Stimulated activated CD4-positive, alpha-beta T cell treated with anti-CD3 and anti-CD28 coated beads, Interleukin-1b, Interleukin-23, amount 100 ng/mL, for 48 hours (primary cell): ENCODE measurements at places on chromosomes 2 and 18.

GRCh38 chr2:108988796-108989713 is at the start of gene EDAR:
Gene EDAR, minus strand, starts transcription at chr2:108989220. Its CDS starts 58,206 bp downstream, at chr2:108931014.
- DNase-seq, result peak; percentile 43

DNA sequence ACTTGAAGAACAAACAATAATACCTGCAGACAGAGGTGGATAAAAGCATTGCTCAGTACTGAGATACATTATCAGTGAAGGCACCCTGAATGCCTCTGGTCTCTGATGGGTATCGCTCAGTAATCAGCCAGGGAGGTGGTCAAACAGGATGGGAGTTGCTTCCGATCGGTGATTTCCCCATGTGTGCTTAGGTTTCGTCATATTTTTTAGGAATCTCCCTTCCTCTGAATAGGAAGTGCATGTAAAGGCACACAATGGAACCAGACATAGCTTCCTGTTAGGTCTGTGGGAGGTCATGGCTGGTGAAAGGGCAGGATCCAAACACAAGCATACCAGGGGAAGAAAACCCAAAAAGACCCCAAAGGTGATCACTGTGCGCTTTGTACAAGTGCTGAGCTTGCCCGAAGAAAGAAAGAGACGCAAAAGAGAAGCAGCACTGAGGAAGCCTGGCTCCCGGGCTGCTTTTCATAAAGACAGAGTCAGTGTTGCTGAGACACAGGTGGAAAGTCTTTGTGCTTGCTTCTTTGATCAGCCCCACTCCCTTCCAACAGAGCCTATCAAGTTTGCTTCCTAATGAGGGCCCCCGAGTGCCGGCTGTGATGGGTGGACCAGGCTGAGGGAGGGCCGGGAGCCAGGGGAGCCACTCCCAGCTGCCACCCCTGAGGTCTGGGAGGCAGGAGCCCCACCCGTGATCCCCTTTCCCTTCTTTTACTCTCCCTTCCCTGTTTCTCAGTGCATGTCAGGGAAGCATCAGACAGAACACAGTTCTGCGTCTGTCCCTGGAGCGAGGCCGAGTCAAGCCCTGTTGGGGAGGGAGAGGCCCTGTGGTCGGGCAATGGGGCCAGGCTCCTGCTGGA is 138.2 kb downstream of the SH3RF3 start:
- DNase-seq, result no peak

GRCh38 chr18:28152354-28152753 is 24.6 kb downstream of the CDH2 start:
- no peak for DNase-seq

DNA sequence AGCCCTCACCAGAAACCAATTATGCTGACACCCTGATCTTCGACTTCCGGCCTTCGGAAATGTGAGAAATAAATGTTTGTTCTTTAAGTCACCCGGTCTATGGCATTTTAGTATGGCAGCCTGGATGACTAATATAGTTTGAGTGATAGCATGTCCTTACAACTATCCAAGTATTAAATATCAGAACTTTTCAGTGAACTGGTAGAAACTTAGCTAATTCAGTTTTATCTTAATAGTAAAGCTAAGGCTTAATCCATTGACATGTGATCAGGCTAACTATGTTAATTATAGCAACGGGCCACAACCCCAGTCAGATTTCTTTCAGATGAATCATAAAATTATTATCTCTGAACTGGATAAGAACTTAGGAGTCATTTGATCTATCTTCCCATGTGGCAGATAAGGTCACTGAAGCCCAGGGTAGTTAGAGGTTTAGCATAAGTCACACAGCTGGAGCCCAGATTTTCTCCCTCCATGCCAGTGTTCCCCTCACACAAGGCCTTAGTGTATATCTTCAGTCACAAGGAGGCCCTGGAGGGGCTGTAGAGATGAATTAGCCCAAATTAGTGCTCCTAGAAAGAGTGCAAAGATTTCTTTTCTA is 40.7 kb upstream of the UPP2 start:
- no peak for DNase-seq

GRCh38 chr18:2857491-2858131 is 10.8 kb downstream of the EMILIN2 start:
- no peak for DNase-seq

- DNase-seq, result no peak
Measured at GRCh38 chr18:35581898-35582641, 530 bp downstream of the GALNT1 start.

DNA sequence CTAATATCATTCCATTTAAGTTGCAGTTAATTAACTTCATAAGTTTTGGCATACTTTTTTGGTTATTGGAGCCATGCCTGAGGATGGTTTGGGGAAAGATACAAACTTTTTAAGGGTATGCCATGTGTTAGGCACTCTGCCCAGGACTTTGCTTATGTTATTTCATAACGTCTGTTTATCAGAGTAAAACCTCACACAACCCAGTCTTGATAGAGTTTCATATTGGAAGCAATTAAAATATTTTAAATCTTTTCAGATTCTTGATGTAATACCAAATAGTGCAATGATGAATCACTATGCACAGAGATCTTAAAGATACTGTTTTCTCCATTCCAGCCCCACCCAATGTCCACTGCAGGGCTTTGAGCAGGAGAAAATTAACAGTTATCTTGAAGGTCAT is 529.1 kb upstream of the HNMT start:
- no peak for DNase-seq

DNA sequence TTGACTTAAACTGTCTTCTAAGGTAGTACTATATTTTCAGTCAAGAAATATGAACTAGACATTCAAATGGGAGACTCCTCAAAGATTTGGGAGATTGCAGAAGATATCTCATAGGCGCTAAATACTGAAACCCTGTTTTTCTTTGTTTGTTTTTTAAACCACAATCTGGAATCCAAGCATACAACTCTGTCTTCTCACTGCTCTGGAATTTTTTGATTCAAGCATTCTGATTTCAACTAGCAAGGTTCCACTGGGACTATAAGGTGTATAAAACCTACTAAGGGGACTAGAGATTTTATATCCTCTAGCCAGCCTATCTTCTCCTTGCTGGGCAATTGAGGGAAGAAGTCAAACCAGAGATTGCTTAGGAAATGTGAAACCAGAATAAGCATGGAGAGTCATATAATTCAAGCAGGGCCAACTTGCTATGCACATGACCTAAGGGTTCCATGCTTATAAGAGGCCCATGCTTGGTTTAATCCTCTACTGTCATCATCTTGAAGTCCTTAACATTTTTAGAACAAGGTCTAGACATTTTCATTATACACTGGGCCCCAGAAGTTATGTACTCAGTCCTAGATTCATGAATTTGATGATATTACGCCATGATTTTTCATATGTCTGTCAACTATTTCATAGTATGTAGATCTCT is 405.5 kb downstream of the PARD3B start:
- no peak for DNase-seq

- no peak for DNase-seq
Measured at GRCh38 chr18:55252901-55253300, 293.6 kb upstream of the CCDC68 start.

- DNase-seq, result peak; percentile 19
Measured at GRCh38 chr18:63292831-63293683, 26.5 kb downstream of the BCL2 start.

GRCh38 chr2:121479882-121480522 is 50.7 kb upstream of the RNU4ATAC start:
- DNase-seq, result no peak

GRCh38 chr18:77654302-77654701 is 404.7 kb downstream of the GALR1 start:
- DNase-seq, result no peak

DNA sequence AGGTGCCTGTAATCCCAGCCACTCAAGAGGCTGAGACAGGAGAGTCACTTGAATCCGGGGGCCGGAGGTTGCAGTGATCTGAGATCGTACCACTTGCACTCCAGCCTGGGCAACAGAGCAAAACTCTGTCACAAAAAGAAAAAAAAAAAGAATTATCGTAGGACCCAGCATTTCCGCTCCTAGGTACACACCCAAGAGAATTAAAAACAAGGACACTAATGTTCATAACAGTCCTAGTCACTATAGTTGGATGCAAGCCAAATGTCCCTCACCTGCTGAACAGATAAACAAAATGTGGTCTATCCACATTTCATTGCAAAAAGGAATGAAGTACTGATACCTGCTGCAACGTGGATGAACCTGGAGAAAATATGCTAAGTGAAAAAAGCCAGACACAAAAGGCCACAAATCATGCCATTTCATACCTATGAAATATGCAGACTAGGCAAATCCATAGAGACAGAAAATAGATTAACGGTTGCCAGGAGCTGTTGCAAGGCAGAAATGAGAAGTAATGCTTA is 21.2 kb downstream of the ADRA2B start:
- DNase-seq, result no peak

DNA sequence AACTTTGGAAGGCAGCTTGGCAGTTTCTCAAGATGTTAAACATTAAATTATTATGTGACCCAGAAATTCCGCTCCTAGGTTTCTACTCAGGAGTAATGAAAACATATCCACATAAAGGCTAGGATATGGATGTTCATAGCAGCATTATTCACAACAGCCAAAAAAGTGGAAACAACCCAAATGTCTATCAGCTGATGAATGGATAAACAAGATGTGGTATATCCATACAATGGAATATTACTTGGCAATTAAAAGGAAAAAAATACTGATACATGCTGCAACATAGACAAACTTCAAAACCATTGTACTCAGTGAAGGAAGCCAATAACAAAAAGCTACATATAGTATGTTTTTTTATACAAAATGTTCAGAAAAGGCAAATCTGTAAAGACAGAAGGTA is 12.4 kb upstream of the FAM228A start:
- DNase-seq, result no peak

DNA sequence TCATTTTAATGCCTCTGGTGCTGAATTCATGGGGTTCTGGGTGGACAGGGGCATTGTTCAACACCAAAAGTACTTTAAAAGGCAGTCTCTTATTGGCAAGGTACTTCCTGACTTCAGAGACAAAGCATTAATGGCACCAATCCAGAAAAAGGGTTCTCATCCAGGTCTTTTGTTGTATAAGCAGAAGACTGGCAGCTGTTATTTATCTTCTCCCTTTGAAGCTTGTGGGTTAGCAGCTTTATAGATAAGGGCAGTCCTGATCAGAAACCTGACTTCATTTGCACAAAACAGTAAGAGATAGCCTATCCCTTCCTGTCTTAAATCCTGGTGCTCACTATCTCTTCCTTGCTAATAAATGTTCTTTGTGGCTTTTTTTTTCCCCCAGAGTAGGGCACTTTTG is 68.8 kb downstream of the VPS54 start:
- DNase-seq, result no peak

GRCh38 chr2:140770645-140771044 is 1360.2 kb downstream of the LRP1B start:
- no peak for DNase-seq

- DNase-seq, result no peak
Measured at GRCh38 chr2:119836455-119837142, 76.9 kb downstream of the PTPN4 start.

GRCh38 chr18:8765783-8766463 is 60.6 kb downstream of the MTCL1 start:
- no peak for DNase-seq

- DNase-seq, result no peak
Measured at GRCh38 chr2:28193630-28194403, 198.8 kb upstream of the FOSL2 start.

GRCh38 chr2:172674034-172674967 is 61.3 kb upstream of the RAPGEF4 start:
- peak; percentile 44 for DNase-seq

DNA sequence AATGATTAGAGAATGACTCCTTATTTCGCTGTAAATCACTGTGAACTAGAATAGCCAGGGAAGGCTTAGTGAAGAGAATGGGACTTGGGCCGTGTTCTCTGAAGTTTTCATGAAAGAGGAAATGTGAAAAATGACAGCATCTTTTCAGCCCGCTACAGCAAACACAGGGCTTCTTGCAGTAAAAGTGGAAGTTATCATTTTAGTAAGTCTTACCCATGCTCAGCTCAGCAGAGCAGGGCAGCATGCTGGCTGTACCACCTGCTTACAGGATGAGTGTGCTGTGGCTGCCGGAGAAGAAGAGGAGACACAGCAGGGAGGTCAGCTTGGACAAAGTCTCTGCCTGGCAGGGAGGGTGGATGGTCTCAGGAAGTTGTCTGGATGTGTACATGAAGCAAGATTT is 300.7 kb upstream of the DLGAP1 start:
- DNase-seq, result no peak

GRCh38 chr2:221255862-221256261 is 316.2 kb downstream of the EPHA4 start:
- no peak for DNase-seq
